ENCODE measurements at places on chromosomes 16 and 17. TPM values are rescaled to one million over a fixed set of nuclear protein-coding genes. Genes with fewer than 3 reads are reported as not detected.

Gene LGALS9
- polyA plus RNA-seq: 0.97 TPM

Gene DHX8
- polyA plus RNA-seq: 111 TPM

Gene SOX9
- 16.5 TPM for polyA plus RNA-seq

Gene STAT3
- polyA plus RNA-seq: 9.3 TPM

Gene VAT1
- 5.5 TPM for polyA plus RNA-seq

Gene NACA2
- 0.53 TPM for polyA plus RNA-seq

Gene ABCC1
- polyA plus RNA-seq: 1.4 TPM

Gene KRT23
- polyA plus RNA-seq: 0.60 TPM

Gene ENDOV
- polyA plus RNA-seq: 9.2 TPM

Gene RUNDC1
- 14.2 TPM for polyA plus RNA-seq

Gene CDRT15
- not detected for polyA plus RNA-seq

Gene SLC6A4
- not detected for polyA plus RNA-seq

Gene SLC16A5
- not detected for polyA plus RNA-seq

Gene KRT9
- not detected for polyA plus RNA-seq

Gene NGFR
- polyA plus RNA-seq: 5.3 TPM

Gene TEKT5
- polyA plus RNA-seq: not detected

Gene ST6GALNAC1
- polyA plus RNA-seq: not detected

Gene NAGS
- not detected for polyA plus RNA-seq

Gene ASGR1
- 5.0 TPM for polyA plus RNA-seq

Gene TRIM72
- polyA plus RNA-seq: not detected

Gene P2RX1
- not detected for polyA plus RNA-seq

Gene NOG
- polyA plus RNA-seq: 4.9 TPM

Gene MGAT5B
- polyA plus RNA-seq: 1.7 TPM

Gene NUDT21
- polyA plus RNA-seq: 37.6 TPM

Gene HOXB2
- not detected for polyA plus RNA-seq

Gene MPP2
- 1.1 TPM for polyA plus RNA-seq

Gene TBC1D3B
- polyA plus RNA-seq: not detected

Gene SOX15
- polyA plus RNA-seq: 5.0 TPM

Gene HOXB5
- polyA plus RNA-seq: not detected

Gene CLEC10A
- not detected for polyA plus RNA-seq

Gene SYT17
- 8.5 TPM for polyA plus RNA-seq

Gene MYH13
- not detected for polyA plus RNA-seq

Gene HIC1
- polyA plus RNA-seq: not detected

Gene HSF4
- 1.9 TPM for polyA plus RNA-seq

Gene CD79B
- polyA plus RNA-seq: not detected

Gene CA7
- polyA plus RNA-seq: 15.9 TPM

Gene BCL6B
- not detected for polyA plus RNA-seq

Gene HCRT
- not detected for polyA plus RNA-seq

Gene C17orf100
- 3.1 TPM for polyA plus RNA-seq

Gene LGALS9C
- not detected for polyA plus RNA-seq

Gene SSTR5
- polyA plus RNA-seq: not detected

Gene SLC46A1
- polyA plus RNA-seq: 17.2 TPM

Measured in Purkinje cell (primary cell).